Activated CD4-positive, CD25-positive, alpha-beta regulatory T cell treated with anti-CD3 and anti-CD28 coated beads, Interleukin-2, amount 50 U/mL, for 72 hours (primary cell): ENCODE measurements at places on chromosomes 11 and 22.

GRCh38 chr11:19472679-19473078 is 231.9 kb upstream of the E2F8 start:
- DNase-seq = no peak

- DNase-seq = no peak
Measured at GRCh38 chr11:95306123-95306522, 75.1 kb upstream of the SESN3 start.

DNA sequence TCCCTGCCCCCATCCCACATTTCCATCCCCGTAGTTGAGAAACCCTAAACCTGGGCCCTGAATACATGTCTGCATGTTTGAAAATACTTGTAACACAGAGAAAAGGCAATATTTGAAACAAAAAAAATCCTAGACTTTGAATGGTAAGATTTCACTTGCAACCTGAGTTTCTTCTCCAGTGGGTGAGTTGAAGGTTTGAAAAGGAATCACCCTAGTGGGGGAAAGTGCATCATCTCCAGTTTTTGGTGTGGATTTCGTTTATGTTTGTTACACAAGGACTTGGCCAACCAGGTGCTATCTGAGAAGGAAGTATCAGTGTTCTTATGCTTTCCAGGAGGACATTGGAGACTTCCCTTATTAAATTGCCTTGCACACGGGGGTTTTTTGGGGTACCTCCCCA is 90.4 kb downstream of the ABTB2 start:
- no peak for DNase-seq

DNA sequence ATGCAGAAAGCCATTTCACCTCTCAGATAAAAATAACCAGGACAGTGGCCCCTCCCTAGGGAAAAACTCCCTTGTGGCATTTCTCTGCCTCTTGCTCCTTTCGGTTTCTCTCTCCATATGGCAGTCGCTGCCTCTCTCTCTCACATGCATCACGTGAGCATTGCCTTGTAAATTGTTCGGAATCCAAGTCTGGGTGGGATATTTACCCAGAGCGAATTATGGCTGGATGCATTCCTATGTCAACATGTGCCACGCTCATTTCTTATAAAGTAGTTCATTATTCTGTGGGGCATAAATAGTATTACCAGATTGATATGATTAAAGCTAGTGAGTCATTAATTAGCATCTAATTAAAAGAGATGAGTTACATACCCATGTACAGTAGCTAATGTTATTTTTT is 392.9 kb downstream of the INSC start:
- DNase-seq = no peak

DNA sequence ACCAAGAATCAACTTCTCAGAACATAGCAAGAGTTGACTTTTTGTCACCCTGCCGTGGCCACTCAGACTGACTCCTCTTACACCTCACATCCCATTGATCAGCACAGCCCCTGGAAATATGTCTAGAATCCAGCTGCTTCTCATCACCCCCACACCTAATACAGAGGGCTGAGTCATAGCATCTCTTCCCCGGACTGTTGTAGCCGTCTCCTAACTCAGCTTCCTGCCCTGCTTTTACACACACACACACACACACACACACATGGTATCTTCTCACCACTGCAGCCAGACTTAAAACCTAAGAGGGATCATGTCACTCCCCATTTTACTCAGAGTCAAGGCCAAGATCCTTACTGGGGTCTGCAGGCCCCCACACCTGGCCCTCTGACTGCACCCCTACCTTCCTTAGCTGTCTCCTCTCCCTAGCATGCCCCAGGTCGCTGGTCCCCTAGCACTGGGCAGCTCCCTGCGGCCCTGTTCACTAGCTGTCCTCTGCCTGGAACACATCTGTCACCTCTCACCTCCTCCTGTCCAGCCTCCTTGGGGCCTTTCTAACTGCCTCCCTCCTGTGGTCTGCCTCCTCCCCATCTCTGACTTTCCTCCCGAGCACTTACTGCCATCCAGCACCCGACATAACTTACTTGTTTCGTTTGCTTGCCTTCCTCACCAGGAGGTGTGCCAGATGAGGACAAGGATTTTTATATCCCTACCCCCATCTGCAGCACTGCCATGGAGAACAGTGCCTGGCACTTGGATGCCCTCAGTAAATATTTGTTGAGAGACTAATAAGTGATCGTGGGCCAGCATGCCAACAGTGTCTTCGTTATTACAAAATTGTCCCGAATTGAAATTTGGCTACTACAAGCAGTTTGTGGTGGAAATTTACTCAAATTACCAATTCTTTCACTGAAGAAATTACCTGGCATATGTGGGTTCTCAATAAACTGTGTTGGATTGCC is 61.9 kb downstream of the BMAL1 start:
- DNase-seq = no peak

GRCh38 chr11:14425621-14426020 is 66.6 kb upstream of the RRAS2 start:
- DNase-seq = no peak

- DNase-seq = no peak
Measured at GRCh38 chr11:74844072-74844471, 95.4 kb downstream of the RNF169 start.

- no peak for DNase-seq
Measured at GRCh38 chr11:120316880-120317688, 8.0 kb upstream of the TLCD5 start.

GRCh38 chr22:28360939-28361338 is 318.7 kb downstream of the TTC28 start:
- DNase-seq = no peak

- no peak for DNase-seq
Measured at GRCh38 chr11:96152623-96153022, 190.4 kb downstream of the MAML2 start.

- no peak for DNase-seq
Measured at GRCh38 chr22:36778020-36778419, 2.1 kb upstream of the IFT27 start.

DNA sequence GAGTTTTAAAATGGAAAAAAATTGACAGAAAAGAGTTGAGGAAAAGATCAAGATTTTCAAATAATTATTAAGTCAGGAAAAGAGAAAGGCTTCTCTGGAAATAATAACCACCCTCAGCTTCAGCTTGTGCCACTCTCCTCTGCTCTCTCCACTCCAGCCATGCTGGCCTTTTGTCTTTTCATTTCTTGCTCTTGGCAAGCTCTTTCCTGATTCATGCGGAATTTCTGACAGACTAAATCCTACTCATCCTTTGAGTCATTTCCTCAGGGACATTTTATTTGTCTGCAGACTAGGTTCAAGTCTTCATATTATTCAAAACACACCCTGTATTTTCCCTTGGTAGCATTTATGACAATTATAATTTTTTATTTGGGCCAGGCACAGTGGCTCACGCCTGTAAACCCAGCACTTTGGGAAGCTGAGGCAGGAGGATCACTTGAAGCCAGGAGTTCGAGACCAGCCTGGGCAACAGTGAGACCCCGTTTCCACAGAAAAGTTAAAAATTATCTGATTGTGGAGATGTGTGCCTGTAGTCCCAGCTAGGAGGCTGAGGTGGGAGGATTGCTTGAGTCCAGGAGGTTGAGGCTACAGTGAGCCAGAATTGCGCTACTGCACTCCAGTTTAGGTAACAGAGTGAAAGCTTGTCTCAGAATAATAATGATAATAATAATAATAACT is 7.8 kb upstream of the P4HA3 start:
- DNase-seq = no peak

DNA sequence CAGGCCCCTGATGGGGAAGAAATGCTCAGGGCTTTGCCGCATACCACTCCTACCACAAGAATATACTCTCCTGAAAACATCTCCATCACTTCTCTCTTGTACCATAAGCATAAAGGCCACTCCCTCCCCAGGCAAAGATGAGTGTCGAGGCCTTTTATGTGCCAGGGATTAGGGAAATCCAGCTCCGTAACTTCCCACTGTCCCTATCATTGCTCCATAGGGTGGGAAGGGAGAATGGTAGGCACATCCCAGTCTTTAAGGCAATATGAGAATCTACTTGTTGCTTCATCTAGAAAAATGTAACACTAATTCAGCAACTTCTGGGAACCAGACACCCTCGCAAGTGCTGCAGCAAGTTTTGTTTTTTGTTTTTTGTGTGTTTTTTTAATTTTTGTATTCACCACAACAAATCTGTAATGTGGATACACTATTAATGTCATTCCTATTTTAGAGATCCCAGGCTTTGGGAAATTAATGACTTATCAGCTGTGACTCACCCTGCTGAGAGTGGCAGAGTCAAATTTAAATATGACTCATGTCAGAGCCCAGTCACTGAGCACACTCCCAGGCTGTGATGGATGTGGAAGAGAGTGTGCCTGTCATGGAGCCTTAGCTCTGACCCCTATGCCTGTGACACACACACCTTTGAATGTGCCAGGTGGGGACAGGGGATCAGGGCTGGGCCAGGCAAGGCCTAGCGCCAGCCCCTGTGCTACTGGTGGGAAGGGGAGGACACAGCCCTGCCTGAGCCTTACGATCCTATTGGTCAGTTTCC is 23.4 kb downstream of the PANX1 start:
- DNase-seq = no peak

- DNase-seq = no peak
Measured at GRCh38 chr11:67288198-67288451, 978 bp upstream of the ANKRD13D start.

GRCh38 chr11:27282806-27283205 is 80.2 kb downstream of the CCDC34 start:
- no peak for DNase-seq

- peak; percentile 70 for DNase-seq
Measured at GRCh38 chr11:46889689-46890475, 28.5 kb downstream of the LRP4 start.

DNA sequence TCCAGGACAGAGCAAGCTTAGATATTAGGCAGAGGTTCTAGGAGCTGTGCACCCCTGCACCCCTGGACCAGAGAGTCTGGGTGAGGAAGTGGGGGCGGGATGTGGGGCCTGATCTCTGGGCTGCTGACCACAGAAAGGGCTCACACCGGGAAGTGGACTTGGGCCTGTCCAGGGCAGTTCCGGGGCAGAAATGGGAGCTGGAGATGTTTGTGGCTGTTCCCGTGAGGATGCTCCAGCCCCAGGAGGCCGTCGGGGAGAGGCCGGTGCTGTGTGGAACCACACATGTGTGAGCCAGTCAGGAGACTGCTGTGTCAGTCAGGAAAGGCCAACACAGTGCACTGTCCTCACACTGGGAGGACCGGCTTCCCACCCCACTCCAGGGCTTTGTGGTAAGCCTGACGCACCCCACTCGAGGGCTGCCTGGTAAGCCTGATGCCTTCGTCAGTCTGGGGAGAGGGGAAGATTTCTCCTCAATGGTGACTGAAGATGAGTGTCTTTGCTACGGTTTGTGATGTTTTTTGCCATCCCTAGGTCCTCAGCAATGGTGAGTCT is 741.0 kb downstream of the BRD1 start:
- no peak for DNase-seq

DNA sequence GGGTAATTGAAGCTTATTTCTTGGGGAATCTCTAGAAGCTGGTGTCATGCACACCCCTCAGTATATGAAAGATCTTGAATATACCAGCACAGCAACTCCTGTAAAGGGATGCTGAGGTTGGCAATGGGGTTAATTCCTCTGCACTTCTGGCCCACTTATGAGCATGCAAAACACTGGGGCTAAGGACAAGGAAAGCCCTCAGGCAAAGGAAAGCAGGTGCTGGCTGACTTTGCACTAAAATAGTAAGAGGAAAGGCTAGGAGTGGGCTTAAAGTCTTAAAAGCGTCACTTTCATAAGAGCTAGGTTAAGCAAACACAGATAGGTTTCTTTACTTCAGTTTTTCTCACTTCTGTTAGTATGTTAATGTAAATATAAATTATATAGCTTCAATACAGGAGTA is 572.6 kb upstream of the LUZP2 start:
- DNase-seq = no peak

DNA sequence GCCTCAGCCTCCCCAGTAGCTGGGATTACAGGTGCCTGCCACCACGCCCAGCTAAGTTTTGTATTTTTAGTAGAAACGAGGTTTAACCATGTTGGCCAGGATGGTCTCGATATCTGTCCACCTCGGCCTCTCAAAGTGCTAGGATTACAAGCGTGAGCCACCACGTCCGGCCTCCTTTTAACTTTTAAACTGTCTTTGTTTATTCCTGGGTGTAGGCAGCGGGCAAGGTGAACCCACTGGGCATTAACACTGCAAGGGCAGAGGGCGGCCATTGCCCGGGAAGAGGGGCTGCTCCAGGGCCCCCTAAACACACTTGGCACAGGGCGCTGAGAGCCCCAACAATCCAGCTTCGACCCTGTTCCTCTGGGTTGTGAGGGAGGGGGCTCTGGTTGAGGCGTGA is 693.6 kb downstream of the BRD1 start:
- DNase-seq = no peak

- DNase-seq = no peak
Measured at GRCh38 chr11:76026862-76027261, 179.4 kb downstream of the WNT11 start.

DNA sequence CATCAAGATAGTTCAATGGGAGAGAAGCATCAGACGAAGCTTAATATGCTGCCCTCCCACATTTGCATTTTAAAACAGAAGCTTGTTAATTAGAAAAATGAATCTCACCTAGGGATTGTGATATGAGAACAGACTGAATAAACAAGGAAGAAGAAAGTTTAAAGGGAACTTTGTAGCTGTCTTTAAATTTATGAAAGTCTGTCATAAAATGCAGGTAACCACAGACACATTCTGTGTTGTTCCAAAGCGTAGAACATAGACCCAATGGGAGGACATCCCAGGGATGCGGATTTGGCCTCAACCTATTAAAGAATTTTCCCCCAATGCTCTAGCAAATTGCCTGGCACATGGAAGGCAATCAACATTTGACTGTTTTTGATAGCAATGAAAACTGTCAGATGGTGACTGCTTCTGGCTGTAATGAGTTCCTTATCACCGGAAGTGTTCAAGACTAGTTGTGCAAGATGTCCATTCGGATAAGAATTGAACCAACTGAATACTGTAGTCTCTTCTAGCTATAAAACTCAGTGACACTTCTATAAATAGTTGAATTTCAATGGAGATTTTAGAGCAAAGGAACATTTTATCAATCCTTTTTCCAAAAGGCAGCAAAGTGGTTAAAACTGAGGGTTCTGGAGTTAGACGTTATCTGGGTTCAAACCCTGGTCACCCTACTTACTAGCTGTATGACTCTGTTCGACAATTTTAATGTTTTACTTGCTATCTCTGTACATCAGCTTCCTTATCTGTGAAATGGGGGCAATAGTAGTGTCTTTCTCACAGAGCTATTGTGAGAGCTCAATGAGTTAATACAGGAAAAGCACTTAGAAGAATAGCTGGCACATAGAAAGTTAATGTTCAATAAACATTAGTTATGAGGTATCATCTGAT is 64.9 kb downstream of the LIF start:
- DNase-seq = no peak

GRCh38 chr11:94199136-94200130 is 70.8 kb downstream of the PANX1 start:
- DNase-seq = no peak

- DNase-seq = no peak
Measured at GRCh38 chr11:84887055-84887629, 740.0 kb downstream of the DLG2 start.

GRCh38 chr11:37988031-37988430 is 1390.0 kb upstream of the RAG2 start:
- DNase-seq = no peak

GRCh38 chr11:28822576-28822975 is 714.4 kb downstream of the METTL15 start:
- no peak for DNase-seq

GRCh38 chr11:93541884-93542810 is 1.0 kb downstream of the SMCO4 start:
- peak; percentile 41 for DNase-seq
